HFFc6 (cell line): ENCODE measurements at places on chromosomes 6 and 20. TPM values are rescaled to one million over a fixed set of nuclear protein-coding genes. Genes with fewer than 3 reads are reported as not detected.

GRCh38 chr6:94300424-94301144, 881.2 kb upstream of the EPHA7 start:
- DNase-seq = no peak

- DNase-seq = no peak
Measured at GRCh38 chr20:36074983-36075382, 79.6 kb upstream of the EPB41L1 start.

DNA sequence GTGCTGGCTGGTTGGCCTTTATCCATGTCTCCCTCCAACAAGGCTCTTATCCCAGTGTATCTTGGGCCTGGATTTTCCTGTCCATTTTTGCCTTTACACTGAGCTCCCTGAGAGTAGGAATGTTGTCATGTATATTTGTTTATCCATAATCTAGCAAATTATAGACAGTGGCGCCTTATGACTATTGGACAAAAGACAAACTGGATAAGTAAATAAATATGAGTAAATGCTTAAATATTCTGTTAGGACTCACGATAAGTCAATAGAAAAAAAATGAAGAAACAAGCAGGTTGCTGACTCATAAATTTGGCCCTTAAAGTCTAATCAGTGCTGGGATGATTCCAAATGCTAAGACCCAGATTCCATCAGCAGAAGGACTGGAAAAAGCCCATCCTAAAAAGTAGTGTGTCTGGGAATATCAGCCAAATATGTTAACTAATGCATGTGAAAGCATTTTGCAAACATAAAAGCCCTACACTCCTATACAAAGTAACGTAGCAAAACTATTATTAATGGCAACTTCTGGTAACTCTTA, 55.0 kb upstream of the PCSK2 start:
- no peak for DNase-seq

- peak; percentile 12 for DNase-seq
Measured at GRCh38 chr6:135438907-135439535, 58.5 kb downstream of the AHI1 start.

DNA sequence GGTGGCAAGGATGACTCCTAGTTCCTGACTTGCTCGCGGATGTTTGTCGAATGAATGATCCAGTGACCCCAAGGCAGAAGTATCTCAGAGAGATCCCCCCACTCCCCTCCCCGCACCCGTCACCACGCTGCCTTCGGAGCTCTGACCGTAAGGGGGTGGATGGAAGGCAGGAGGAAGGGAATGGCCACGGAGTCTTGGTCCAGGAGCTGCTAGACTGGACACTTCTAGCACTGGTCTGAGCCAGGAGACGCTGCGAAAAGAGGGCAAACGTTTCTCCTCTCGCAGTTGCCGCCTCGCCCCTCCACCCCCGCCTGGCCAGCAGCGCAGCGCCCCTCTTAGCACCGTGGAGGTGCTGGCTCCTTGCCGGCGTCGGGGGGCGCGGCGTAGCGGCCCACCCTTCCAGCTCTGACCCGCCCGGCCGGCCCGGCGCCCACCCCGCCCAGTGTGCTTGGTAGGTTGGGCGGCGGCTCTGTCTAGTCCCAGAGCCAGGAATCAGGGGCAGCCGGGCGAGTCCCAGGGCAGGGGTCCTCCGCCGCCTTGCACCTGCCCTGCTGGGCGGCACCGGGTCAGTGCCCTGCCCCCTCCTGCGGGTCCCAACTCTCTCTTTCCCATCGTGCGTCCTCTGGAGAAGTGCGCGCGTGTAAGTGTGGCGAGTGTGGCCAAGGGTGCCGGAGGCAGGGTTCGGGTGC, 2.4 kb upstream of the DBNDD2 start:
- DNase-seq = no peak

- DNase-seq = no peak
Measured at GRCh38 chr6:135314543-135314942, 133.4 kb downstream of the MYB start.

- no peak for DNase-seq
Measured at GRCh38 chr6:52675372-52675771, 4.5 kb downstream of the TMEM14A start.

DNA sequence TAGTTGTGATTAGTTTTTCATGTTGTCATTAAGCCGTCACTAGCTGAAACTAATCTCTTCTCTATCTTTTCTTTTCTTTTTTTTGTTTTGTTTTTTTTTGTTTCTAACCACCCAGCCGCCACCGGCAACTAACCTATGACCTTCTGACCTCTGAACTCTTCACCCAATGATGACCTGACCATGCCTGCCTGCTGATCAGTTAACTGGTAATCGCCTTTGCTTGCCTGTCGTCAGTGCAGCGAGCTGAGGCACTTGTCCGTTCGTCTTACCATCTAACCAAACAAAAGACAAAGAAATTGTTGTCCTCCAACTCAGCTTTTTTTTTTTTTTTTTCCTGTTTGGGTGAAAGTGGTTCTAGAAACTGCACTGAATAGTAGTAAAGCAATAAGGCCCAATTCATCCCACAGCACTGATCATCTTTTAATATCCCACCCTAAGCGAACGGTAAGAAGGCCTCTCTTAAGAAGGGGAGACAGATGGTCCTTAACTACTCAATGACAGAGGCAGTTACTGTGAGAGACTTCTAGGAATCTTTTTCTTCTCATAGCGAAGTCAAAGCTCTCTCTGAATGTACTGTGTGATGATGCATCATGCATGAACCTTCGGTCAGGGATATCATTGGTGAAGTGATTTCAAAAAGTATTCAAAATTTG, 156.2 kb downstream of the QKI start:
- no peak for DNase-seq

GRCh38 chr6:5045416-5045815, 39.7 kb upstream of the PPP1R3G start:
- DNase-seq = no peak

DNA sequence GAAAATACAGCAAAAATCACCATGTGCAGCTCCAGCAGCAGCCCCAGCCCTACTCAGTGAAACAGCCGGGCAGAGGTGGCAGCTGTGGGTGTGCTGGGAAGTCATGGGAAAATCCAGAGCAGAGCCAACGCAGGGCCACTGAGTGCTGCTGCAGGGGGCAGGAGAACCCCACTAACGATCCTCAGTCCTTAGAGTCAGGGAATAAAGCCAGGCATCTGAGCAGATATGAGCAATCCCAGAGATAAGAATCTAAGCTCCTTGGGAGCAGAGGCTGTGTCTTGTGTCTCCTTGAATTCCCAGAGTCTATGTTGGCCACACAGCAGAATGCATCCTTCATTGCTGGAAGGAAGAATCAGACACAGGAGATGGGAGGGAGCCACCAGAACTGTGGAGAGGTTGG, 493.1 kb upstream of the MAP3K7 start:
- no peak for DNase-seq

- no peak for DNase-seq
Measured at GRCh38 chr6:147244832-147245231, 40.6 kb downstream of the STXBP5 start.

GRCh38 chr6:26403893-26404292, 1.8 kb downstream of the BTN3A1 start:
- no peak for DNase-seq

- DNase-seq = no peak
Measured at GRCh38 chr20:32482143-32482441, 103.0 kb downstream of the NOL4L start.

DNA sequence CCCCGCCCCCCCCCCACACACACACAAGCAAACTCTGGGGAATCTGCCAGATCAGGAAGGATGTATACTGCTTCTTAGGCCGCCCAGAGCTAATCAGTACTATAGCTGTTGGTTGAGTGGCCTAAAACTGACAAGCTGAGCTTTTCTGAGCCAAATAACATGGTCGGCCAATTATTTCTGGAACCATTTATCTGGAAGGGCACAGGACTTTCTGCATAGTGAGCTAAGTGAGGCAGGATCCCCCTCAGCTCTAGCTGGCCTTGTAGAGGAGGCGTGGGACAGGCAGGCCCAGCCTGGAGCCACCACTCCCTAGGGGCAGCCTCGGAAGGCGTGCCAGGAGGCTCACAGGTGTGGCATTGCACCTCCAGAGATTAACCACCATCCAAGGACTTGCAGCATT, 200.1 kb downstream of the TMEM242 start:
- DNase-seq = no peak

DNA sequence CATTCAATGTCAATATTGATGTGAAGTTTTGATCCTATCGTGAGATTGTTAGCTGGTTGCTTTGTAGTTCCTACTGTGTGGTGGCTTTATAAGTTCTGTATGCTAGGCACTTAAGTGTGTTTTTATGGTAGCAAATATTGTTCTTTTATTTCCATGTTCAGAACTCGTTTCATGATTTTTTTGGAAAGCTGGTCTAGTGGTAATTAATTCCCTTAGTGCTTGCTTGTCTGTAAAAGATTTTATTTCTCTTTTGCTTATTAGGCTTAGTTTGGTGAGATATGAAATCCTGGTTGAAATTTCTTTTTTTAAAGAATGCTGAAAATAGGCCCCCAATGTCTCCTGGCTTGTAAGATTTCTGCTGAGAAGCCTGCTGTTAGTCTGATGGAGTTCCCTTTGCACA, 27.8 kb upstream of the PLCB1 start:
- no peak for DNase-seq

Gene MCHR2
- total RNA-seq = not detected in 3 replicates

Gene TBC1D7
- total RNA-seq = 11.5 to 14.2 TPM (median 12.3 TPM) in 3 replicates

Gene SLA2
- not detected in 3 replicates for total RNA-seq

Gene SCAND1
- total RNA-seq = 93.5 to 97.0 TPM (median 94.6 TPM) in 3 replicates

Gene ZBP1
- not detected in 3 replicates for total RNA-seq

Gene OR2H1
- total RNA-seq = not detected in 3 replicates

Gene MICA
- 15.9 to 21.9 TPM (median 20.8 TPM) in 3 replicates for total RNA-seq

Gene SNRPB
- total RNA-seq = 183 to 218 TPM (median 208 TPM) in 3 replicates

Gene COL19A1
- not detected in 3 replicates for total RNA-seq
